ENCODE measurements at places on chromosomes 1 and 21. TPM values are rescaled to one million over a fixed set of nuclear protein-coding genes. Genes with fewer than 3 reads are reported as not detected.

Gene RHOU
- total RNA-seq: 3.5 TPM

Gene RAB3B
- 49.2 TPM for total RNA-seq

GRCh38 chr1:70667494-70668170, 256.6 kb downstream of the CTH start:
- H3K4me1 ChIP-seq: no peaks in the 10 kb centered on the region
- no peak overlapping the region for H3K27ac ChIP-seq
- no peak overlapping the region for H3K4me3 ChIP-seq
- no peaks in the 10 kb centered on the region for H3K27me3 ChIP-seq
- DNase-seq: no peak

GRCh38 chr21:35885942-35886541, 174.3 kb downstream of the SETD4 start:
- H3K4me3 ChIP-seq: no peak overlapping the region
- no peaks in the 10 kb centered on the region for H3K36me3 ChIP-seq

DNA sequence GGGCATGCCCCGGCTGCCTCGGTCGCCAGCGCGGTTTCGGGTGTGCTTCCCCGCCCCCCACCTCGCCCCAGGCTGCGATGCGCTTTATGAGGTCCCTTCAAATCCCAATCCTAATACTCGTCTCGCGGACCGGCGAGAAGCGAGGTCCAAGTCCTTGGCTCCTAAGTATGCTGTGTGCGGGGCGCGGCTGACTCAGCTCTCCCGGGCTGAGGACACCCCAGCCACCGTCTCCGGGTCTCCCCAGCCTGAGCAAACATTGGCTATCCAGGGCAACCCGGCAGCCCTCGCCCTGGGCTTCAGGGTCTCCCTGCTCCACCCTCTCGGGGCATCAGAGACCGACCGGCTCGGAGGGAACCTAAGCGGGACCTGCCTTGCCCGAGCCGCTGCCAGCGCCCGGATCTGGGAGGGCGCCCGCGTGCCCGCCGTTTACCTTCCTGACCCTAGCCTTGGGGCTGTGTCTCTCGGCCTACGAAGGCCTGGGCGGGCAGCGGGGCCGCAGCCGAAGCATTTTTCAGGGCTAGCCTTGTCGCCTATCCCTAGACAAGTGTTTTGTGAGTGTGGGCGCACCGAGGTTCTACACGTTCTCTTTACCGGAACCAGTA, 1.2 kb downstream of the ITPKB start:
- no peaks in the 10 kb centered on the region for H3K36me3 ChIP-seq
- no peak overlapping the region for H3K27ac ChIP-seq
- peaks cover 2% of the 10 kb centered on the region for H3K27me3 ChIP-seq
- H3K4me1 ChIP-seq: peaks cover 13% of the 10 kb centered on the region
- DNase-seq: no peak

- H3K4me1 ChIP-seq: no peaks in the 10 kb centered on the region
- no peaks in the 10 kb centered on the region for H3K27me3 ChIP-seq
- no peak for DNase-seq
- H3K4me3 ChIP-seq: no peak overlapping the region
- H3K36me3 ChIP-seq: no peaks in the 10 kb centered on the region
Measured at GRCh38 chr1:178494569-178494971, 2.2 kb downstream of the CLEC20A start.

GRCh38 chr1:67281244-67281643, 26.4 kb upstream of the IL12RB2 start:
- no peaks in the 10 kb centered on the region for H3K36me3 ChIP-seq
- DNase-seq: no peak
- no peak overlapping the region for H3K27ac ChIP-seq
- no peaks in the 10 kb centered on the region for H3K4me1 ChIP-seq

- H3K4me3 ChIP-seq: no peak overlapping the region
- peak; percentile 20 for DNase-seq
- no peak overlapping the region for H3K27ac ChIP-seq
- H3K36me3 ChIP-seq: no peaks in the 10 kb centered on the region
- no peaks in the 10 kb centered on the region for H3K27me3 ChIP-seq
- H3K4me1 ChIP-seq: peaks cover 7% of the 10 kb centered on the region
Measured at GRCh38 chr1:244665771-244666217, 12.9 kb downstream of the DESI2 start.

DNA sequence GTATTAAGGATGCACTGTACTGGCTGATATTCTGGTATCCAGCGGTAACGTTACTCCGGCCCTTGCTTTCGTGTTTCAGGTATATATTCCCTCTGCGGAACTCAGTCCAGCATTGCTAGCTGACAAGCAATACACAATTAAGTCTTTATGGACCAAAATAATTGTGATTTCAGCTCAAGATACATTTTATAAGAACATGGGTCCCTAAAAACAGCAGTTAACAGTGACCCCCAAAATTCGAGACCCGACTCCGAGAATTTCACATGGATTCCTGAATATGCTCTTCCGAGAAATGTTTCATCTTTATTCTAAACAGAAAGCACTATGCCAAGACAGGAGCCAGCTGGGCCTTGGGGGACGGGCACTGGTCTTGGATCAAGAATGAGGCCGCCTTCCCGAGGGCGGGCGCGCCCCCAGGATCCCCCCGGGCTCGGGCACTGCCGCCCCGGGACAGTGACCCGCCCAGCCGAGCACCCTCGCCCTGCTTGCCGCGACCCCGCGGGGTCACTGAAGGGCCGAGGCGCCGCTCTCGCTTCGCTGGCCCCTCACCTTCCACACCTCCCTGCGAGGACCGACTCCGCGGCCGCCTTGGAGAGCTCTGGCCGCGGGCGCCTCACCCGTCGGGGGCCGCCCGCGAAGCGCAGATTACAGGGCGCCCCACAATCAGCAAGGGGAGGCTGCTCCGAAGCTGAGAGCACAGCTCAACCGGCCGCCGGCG, 610 bp downstream of the SCYL3 start:
- H3K4me1 ChIP-seq: peaks cover 8% of the 10 kb centered on the region
- no peaks in the 10 kb centered on the region for H3K27me3 ChIP-seq
- H3K4me3 ChIP-seq: peak overlapping the region; percentile 87
- H3K27ac ChIP-seq: peak overlapping the region; percentile 100
- no peak for DNase-seq
- H3K36me3 ChIP-seq: peaks cover 3% of the 10 kb centered on the region

Gene NPPA
- total RNA-seq: not detected

Gene EXTL1
- total RNA-seq: 39.9 TPM

- H3K27ac ChIP-seq: no peak overlapping the region
- H3K4me3 ChIP-seq: no peak overlapping the region
- H3K36me3 ChIP-seq: no peaks in the 10 kb centered on the region
Measured at GRCh38 chr1:55500601-55501000, 285.4 kb upstream of the USP24 start.

Gene OR2T5
- total RNA-seq: not detected

Gene PAQR6
- 6.4 TPM for total RNA-seq

Gene ANKRD65
- total RNA-seq: not detected

DNA sequence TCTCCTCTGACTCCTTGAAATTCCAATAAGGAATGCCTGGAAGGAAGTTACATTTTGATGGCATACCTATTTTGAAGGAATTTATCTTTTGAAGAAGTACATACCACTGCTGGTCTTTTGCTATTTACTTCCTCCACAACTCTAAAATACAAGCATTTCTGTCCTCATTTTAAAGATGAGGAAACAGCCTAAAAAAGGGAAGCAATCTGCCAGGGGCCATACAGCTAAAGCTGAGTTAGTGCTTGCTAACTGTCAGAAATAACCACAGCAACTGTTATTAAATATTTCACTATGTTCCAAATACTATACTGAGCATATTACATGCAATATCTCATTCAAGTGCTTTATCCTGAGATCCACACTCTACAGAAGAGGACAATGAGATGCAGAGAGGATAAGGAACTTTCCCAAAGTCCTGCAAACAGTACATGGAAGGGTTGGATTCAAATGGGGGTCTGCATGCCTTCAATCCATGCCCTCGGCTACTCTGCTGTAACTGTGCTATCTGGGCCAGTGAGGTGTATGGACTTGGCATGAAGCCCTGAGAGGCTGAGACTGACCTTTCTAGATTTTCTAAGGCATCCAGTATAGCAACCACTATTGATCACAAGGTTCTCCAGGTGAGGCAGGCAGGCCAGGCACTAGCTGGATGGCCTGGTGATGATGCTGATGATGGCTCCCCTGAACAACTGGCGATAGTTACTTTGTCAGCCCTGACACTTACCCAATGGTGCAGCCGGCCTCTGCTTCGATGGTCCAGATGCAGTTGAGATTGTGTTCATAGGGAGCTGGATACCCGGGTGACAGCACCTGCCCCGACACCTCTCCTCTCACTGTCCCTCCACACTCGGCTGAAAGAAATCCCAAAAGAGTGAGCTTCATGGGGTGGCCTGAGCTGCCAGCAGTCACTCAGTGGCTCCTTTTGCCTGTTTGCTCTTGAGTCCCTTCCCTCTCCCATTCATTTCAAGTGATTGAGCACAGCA, 171.4 kb upstream of the HMGB4 start:
- no peaks in the 10 kb centered on the region for H3K27me3 ChIP-seq
- DNase-seq: no peak
- no peaks in the 10 kb centered on the region for H3K4me1 ChIP-seq
- no peak overlapping the region for H3K4me3 ChIP-seq
- H3K36me3 ChIP-seq: peaks cover 14% of the 10 kb centered on the region
- H3K27ac ChIP-seq: no peak overlapping the region

DNA sequence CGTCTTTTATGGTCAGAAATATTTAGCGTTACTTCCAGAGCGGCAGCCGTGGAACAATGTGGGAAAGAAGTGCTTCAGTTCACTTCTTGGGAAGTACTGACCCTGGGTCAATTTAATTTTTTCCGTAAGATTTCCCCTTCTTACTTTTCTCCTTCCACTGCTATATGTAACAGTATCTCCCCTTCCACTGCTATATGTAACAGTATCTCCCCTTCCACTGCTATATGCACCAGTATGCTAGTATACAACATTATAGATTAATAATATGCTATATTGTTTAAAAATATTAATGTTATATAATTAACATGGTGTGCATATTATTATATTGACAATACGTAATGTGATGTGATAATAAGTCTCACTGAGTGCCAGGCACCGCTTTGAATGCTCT, 69.7 kb upstream of the ERG start:
- DNase-seq: no peak
- peaks cover 6% of the 10 kb centered on the region for H3K27me3 ChIP-seq
- peaks cover 4% of the 10 kb centered on the region for H3K4me1 ChIP-seq
- no peaks in the 10 kb centered on the region for H3K36me3 ChIP-seq

GRCh38 chr1:112981426-112981825, 25.4 kb upstream of the SLC16A1 start:
- H3K27ac ChIP-seq: no peak overlapping the region
- H3K4me1 ChIP-seq: no peaks in the 10 kb centered on the region
- no peaks in the 10 kb centered on the region for H3K36me3 ChIP-seq
- no peaks in the 10 kb centered on the region for H3K27me3 ChIP-seq
- no peak overlapping the region for H3K4me3 ChIP-seq

Gene FCGR2B
- total RNA-seq: not detected

Gene RAB29
- total RNA-seq: 11.0 TPM

DNA sequence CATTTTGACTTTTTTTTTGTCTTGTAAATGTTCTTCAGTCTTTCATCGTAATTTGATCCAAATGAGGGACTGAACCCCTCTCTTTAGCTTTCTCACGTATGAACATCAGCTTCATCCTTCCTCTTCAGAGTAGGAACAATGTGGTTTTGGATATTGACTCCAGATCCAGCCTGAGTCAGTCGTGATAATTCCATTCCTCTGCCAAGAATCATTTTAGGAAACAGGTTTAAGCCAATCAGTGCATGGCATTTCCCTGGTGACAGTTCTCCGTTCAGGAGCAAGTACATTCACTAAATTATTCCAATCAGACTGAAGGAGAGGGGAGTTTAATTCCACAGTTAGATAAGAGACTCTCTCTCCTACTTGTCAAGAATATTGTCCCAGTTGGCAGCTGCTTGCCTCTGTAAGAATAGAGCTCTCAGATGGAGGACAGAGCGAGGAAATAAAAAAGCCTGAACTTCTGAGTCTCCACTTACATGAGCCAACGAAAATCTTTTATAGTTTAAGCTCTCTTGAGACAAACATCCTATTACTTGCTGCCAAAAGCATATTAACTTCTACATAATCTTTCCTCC, 18.6 kb downstream of the RHOU start:
- H3K4me1 ChIP-seq: no peaks in the 10 kb centered on the region
- peaks cover 37% of the 10 kb centered on the region for H3K27me3 ChIP-seq
- no peaks in the 10 kb centered on the region for H3K36me3 ChIP-seq
- H3K4me3 ChIP-seq: no peak overlapping the region
- DNase-seq: no peak

Data from astrocyte (in vitro differentiated cells and primary cell).